Peyer's patch (tissue), 4 donors: ENCODE measurements at places on chromosomes 12 and 14. TPM values are rescaled to one million over a fixed set of nuclear protein-coding genes. Genes with fewer than 3 reads are reported as not detected.
A peak's percentile ranks its signal among the peaks of the same experiment; 100 is the strongest.

The FRS2 gene
- 14.6 TPM for total RNA-seq

The SOAT2 gene
- 13.3 TPM for total RNA-seq

The C12orf50 gene
- total RNA-seq, result not detected

The VDR gene
- 75.1 TPM for total RNA-seq

The ESRRB gene
- total RNA-seq, result 1.2 TPM

The PIANP gene
- not detected for total RNA-seq

- peaks cover 88% of the 10 kb centered on the region for H3K36me3 ChIP-seq
- H3K27me3 ChIP-seq, result no peaks in the 10 kb centered on the region
- peaks cover 3% of the 10 kb centered on the region for H3K4me1 ChIP-seq
- H3K27ac ChIP-seq, result peak overlapping the region; percentile 33
- no peak for DNase-seq
These were observed 6.1 kb downstream of the SDR39U1 start for GRCh38 chr14:24436355-24437019.

- no peak for DNase-seq
- H3K4me3 ChIP-seq, result peak overlapping the region; percentile 87
- no peaks in the 10 kb centered on the region for H3K27me3 ChIP-seq
- H3K36me3 ChIP-seq, result no peaks in the 10 kb centered on the region
- H3K27ac ChIP-seq, result peak overlapping the region; percentile 84
These were observed 613 bp downstream of the RECQL start for GRCh38 chr12:21500786-21501257.

GRCh38 chr12:68040450-68041075, 51.3 kb downstream of the IFNG-AS1 start:
- H3K36me3 ChIP-seq, result no peaks in the 10 kb centered on the region
- H3K27ac ChIP-seq, result no peak overlapping the region
- no peaks in the 10 kb centered on the region for H3K4me1 ChIP-seq
- H3K27me3 ChIP-seq, result no peaks in the 10 kb centered on the region
- no peak overlapping the region for H3K4me3 ChIP-seq

GRCh38 chr14:22276913-22277816, 311.9 kb downstream of the DAD1 start:
- DNase-seq, result no peak
- no peak overlapping the region for H3K4me3 ChIP-seq
- no peaks in the 10 kb centered on the region for H3K4me1 ChIP-seq

- no peak for DNase-seq
- no peaks in the 10 kb centered on the region for H3K27me3 ChIP-seq
- H3K4me3 ChIP-seq, result no peak overlapping the region
- no peak overlapping the region for H3K27ac ChIP-seq
- H3K4me1 ChIP-seq, result no peaks in the 10 kb centered on the region
These were observed 20.9 kb upstream of the ATP5MC2 start for GRCh38 chr12:53696655-53697331.

- H3K4me1 ChIP-seq, result no peaks in the 10 kb centered on the region
- no peaks in the 10 kb centered on the region for H3K27me3 ChIP-seq
- H3K27ac ChIP-seq, result no peak overlapping the region
- no peak for DNase-seq
- H3K36me3 ChIP-seq, result no peaks in the 10 kb centered on the region
- H3K4me3 ChIP-seq, result no peak overlapping the region
These were observed 93.9 kb downstream of the DICER1 start for GRCh38 chr14:95063391-95063790.

- no peak for DNase-seq
- no peaks in the 10 kb centered on the region for H3K36me3 ChIP-seq
- H3K27ac ChIP-seq, result peak overlapping the region; percentile 5
- peaks cover 11% of the 10 kb centered on the region for H3K4me1 ChIP-seq
- H3K27me3 ChIP-seq, result no peaks in the 10 kb centered on the region
- H3K4me3 ChIP-seq, result peak overlapping the region; percentile 58
These were observed 498 bp downstream of the RACGAP1 start for GRCh38 chr12:50024805-50025186.

DNA sequence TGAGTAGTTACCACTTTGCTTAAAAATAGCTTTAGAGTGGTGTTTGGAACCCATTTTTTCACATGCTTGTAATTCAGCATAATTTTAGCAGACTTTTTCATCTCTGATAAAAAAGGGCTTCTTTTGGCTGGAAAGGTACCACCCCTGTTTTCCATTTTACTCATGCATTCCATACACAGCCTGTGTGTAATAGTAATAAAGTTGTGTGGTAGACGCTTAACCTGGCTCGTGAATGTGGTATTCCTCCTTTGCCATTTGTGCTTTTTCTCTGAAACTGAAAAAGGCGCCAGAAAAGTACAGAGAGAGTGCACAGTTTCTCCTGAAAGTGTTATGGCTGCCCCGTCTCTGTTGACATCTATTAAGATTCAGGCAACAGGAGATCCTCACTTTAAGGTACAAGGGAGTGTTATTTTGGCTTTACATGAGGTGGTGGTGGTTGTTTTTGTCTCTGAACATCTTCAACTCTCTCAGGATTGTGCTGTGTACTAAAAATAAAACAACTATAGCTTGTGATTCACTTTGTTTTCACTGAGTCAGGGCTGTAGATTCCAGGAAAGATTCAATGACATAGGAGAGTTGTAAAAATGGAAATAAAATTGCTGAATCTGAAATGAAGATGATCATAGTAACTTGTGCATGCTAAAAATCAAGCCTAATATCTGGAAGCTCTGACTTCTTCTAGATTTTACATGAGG, 45.6 kb upstream of the MIS18BP1 start:
- H3K27ac ChIP-seq, result no peak overlapping the region
- no peaks in the 10 kb centered on the region for H3K36me3 ChIP-seq
- no peaks in the 10 kb centered on the region for H3K4me1 ChIP-seq

- DNase-seq, result no peak
- no peak overlapping the region for H3K4me3 ChIP-seq
- no peaks in the 10 kb centered on the region for H3K4me1 ChIP-seq
- H3K27me3 ChIP-seq, result no peaks in the 10 kb centered on the region
These were observed 95.5 kb downstream of the ARF6 start for GRCh38 chr14:49988080-49988990.

GRCh38 chr14:102020058-102020971, 55.9 kb downstream of the DYNC1H1 start:
- H3K4me1 ChIP-seq, result no peaks in the 10 kb centered on the region
- no peaks in the 10 kb centered on the region for H3K36me3 ChIP-seq
- DNase-seq, result no peak
- no peaks in the 10 kb centered on the region for H3K27me3 ChIP-seq
- no peak overlapping the region for H3K27ac ChIP-seq

DNA sequence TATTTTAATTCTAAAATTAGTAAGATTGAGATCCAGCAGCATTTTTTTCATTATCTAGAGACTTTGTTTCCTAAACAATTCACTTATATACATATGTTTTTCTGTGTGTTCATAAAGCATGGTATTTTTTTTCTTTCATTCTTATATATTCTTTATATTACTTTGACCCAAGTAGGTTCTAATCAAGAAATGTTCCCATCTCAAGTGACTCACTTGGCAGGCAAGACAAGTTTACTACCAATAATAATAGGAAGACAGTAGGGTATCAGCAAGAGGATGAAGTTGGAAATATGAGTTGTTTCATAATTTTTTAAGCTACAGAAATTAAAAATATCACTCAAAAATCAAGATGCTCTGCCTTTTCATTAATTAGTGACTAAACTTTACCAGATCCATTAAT, 613.4 kb upstream of the ATP2B1 start:
- DNase-seq, result no peak
- H3K36me3 ChIP-seq, result no peaks in the 10 kb centered on the region
- no peak overlapping the region for H3K27ac ChIP-seq
